ENCODE measurements at places on chromosomes 7 and 10.

DNA sequence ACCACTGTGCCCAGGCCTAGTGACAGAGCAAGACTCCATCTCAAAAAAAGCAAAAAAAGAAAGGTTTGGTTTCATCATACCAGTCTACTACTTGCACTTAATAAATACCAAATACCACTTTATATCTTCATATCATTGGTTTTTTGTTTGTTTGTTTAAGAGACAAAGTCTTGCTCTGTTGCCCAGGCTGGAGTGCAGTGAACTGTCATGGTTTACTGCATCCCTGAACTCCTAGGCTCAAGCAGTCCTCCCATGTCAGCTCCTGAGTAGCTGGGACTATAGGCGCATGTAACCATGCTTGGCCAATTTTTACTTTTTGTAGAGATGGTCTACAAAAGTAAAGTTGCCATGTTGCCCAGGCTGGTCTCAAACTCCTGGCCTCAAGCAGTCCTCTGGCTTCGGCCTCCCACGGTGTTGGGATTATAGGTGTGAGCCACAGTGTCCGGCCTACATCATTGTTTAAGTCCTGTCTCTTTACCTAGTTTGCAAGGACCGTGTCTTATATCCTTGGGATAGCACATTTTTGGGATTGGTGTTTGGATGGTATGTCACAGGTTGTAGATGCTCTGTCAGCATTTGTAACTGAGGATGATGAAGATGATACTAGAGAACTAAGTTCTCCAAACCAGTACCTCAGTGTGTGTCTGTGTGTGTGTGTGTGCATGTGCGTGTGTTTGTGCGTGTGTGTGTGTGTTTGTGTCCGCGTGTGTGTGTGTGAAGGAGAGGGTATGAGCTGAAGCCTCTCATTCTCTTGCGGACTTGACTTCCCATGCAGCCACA lies 9.3 kb downstream of the LMTK2 start:
- DNase-seq = no peak
- peaks cover 6% of the 10 kb centered on the region for H3K4me1 ChIP-seq
- H3K36me3 ChIP-seq = peaks cover 2% of the 10 kb centered on the region
- no peaks in the 10 kb centered on the region for H3K27me3 ChIP-seq
- H3K27ac ChIP-seq = no peak overlapping the region

- no peak for DNase-seq
- no peak overlapping the region for H3K4me3 ChIP-seq
- H3K27me3 ChIP-seq = no peaks in the 10 kb centered on the region
- H3K36me3 ChIP-seq = no peaks in the 10 kb centered on the region
- no peaks in the 10 kb centered on the region for H3K4me1 ChIP-seq
These were observed 726.1 kb downstream of the TNS3 start for GRCh38 chr7:46855851-46856250.

DNA sequence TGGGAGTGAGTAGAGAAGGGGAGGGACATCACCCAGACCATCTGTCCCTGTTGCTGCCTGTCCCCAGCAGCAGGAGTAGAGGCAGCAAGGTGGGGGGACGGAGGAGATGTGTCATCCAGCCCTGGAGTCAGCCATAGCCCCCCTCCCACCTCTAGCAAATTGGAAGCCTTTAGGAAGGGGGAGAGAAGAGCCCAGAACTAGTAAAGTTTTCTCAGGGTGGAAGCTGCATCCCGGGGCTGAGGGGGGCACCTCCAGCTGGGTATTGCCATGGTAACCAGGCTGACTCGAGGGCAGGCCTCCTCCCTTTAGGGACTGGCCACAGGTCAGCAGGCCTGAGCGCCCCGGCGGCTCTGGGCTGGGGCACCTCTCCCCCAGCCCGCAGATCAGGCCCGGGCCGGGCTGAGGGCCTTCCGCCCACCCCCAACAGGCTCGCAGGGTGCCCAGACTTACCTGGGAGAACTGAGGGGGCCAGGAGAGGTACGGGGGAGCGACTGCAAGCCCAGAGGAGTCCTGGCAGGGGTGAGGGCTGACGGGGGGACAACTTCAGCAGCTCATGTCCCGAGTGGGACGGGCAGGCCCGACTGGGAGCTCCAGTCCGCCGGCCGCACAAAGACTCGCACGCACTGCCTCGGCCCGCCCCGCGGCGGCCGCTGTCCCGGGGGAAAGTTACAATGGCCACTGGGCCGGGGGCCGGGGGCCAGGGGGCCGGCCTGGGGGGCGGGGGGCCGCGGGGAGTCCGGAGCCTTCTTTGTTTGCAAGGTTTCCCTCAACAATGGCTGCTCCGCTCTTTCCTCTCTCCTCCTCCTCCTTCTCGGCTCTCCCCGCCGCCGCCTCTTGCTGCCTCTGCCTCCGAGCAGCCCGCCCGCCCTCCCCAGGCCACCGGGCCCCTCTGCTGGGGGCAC lies 6.0 kb downstream of the LDB1 start:
- peak overlapping the region; percentile 93 for H3K27ac ChIP-seq
- DNase-seq = peak; percentile 31
- H3K27me3 ChIP-seq = no peaks in the 10 kb centered on the region
- H3K4me1 ChIP-seq = peaks cover 61% of the 10 kb centered on the region
- peaks cover 41% of the 10 kb centered on the region for H3K36me3 ChIP-seq

- H3K36me3 ChIP-seq = no peaks in the 10 kb centered on the region
- no peak overlapping the region for H3K27ac ChIP-seq
- H3K27me3 ChIP-seq = peaks cover 8% of the 10 kb centered on the region
- H3K4me3 ChIP-seq = no peak overlapping the region
- peaks cover 8% of the 10 kb centered on the region for H3K4me1 ChIP-seq
- no peak for DNase-seq
These were observed 63.7 kb downstream of the COL13A1 start for GRCh38 chr10:69865450-69865849.
